ENCODE measurements at places on chromosomes 3 and 15. TPM values are rescaled to one million over a fixed set of nuclear protein-coding genes. Genes with fewer than 3 reads are reported as not detected.

Gene TRIM42
- total RNA-seq, result not detected

Gene ISLR2
- total RNA-seq, result not detected

Gene GOLGA8J
- total RNA-seq, result 0.22 TPM

Gene TRH
- total RNA-seq, result not detected

Gene GRM7
- 0.11 TPM for total RNA-seq

Gene GJD2
- total RNA-seq, result not detected

- no peaks in the 10 kb centered on the region for H3K36me3 ChIP-seq
- H3K4me1 ChIP-seq, result no peaks in the 10 kb centered on the region
- H3K4me3 ChIP-seq, result no peak overlapping the region
- H3K27me3 ChIP-seq, result no peaks in the 10 kb centered on the region
- no peak for DNase-seq
Observed at GRCh38 chr3:128195802-128196201, 42.5 kb downstream of the EEFSEC start.

GRCh38 chr15:76183930-76184649 is 124.3 kb downstream of the TMEM266 start:
- no peak for DNase-seq
- no peaks in the 10 kb centered on the region for H3K36me3 ChIP-seq
- no peak overlapping the region for H3K4me3 ChIP-seq
- no peaks in the 10 kb centered on the region for H3K4me1 ChIP-seq
- H3K27me3 ChIP-seq, result no peaks in the 10 kb centered on the region

DNA sequence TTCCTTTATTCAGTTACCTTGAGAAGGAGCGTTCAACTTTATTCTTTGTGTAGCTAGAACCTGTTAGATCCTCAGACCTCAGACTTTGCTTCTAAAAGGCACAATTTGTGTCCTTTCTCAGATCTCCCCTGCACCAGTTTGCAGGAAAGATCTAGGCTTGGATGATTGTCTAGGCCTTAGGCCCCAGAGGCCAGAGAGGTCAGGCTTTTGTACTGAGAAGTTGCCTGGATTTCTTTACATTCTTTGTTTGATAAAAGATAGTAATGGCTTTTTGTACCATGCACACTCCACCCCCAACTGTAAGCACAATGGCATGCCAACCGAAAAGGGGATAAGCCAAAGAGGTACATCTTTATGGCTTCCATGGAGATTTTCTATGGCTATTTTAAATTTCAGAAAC is 719.6 kb upstream of the NR2F2 start:
- no peak overlapping the region for H3K4me3 ChIP-seq
- no peak for DNase-seq
- H3K27ac ChIP-seq, result no peak overlapping the region
- H3K4me1 ChIP-seq, result no peaks in the 10 kb centered on the region
- H3K36me3 ChIP-seq, result no peaks in the 10 kb centered on the region

GRCh38 chr3:177483182-177483967 is 286.1 kb upstream of the TBL1XR1 start:
- H3K4me1 ChIP-seq, result peaks cover 11% of the 10 kb centered on the region
- no peak for DNase-seq
- no peaks in the 10 kb centered on the region for H3K27me3 ChIP-seq
- H3K27ac ChIP-seq, result no peak overlapping the region

- peaks cover 2% of the 10 kb centered on the region for H3K27me3 ChIP-seq
- no peaks in the 10 kb centered on the region for H3K36me3 ChIP-seq
- no peak for DNase-seq
- H3K4me1 ChIP-seq, result peaks cover 1% of the 10 kb centered on the region
- no peak overlapping the region for H3K4me3 ChIP-seq
Observed at GRCh38 chr15:100764778-100765466, 114.7 kb upstream of the ALDH1A3 start.

DNA sequence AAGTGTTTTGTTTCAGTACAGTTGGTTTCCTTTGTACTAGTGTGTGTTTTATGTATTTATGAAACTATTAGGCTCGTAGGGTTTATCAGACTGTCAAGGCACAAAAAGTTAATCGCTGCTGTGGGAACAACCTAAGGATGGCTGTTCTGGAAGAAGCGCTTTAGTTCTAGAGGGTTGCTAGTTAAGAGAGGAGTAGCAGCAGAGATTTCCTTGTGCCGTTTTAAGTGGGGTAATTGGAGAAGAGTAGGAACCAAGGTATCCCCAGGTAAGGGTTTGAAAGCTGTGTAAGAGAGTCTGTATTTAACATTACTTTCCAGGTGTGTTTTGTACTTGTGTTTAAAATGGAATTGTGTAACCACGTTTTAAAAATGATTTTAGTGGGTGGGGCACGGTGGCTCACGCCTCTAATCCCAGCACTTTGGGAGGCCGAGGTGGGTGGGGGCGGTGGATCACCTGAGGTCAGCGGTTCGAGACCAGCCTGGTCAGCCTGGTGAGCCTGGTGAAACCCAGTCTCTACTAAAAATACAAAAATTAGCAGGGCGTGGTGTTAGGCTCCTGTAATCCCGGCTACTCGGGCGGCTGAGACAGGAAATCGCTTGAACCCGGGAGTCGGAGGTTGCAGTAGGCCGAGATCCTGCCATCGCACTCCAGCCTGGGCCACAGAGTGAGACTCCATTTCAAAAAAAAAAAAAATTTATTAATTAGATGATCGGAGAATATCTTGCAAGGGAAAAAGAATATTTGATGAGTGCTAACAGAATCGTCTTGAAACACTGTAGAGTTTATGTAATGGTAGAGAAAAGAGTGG is 2.6 kb downstream of the MORF4L1 start:
- no peak overlapping the region for H3K4me3 ChIP-seq
- peaks cover 43% of the 10 kb centered on the region for H3K4me1 ChIP-seq
- no peak for DNase-seq
- no peaks in the 10 kb centered on the region for H3K27me3 ChIP-seq

DNA sequence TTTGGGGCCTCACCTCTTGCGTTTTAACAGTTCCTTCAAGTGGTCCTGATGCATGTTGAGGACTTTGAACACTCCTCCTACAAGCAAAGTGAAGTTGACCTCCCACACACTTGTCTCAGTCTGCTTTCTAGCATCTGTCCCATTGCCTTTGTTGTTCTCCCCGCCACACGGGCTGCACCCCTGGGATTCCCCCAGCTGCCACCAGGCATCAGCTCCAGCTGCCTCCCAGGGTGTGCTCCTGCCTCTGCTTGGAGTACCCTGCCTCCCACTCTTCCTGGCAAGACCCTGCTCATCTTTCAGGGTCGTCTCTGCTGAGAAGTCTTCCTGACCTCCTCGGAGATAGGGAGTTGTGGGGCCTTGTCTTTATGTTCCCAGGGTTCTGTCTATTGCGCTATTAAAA is 52.2 kb downstream of the IGF1R start:
- H3K36me3 ChIP-seq, result no peaks in the 10 kb centered on the region
- H3K4me1 ChIP-seq, result peaks cover 74% of the 10 kb centered on the region
- no peak for DNase-seq

GRCh38 chr3:131360191-131360755 is 21.3 kb upstream of the NUDT16 start:
- peaks cover 19% of the 10 kb centered on the region for H3K4me1 ChIP-seq
- DNase-seq, result no peak
- no peaks in the 10 kb centered on the region for H3K27me3 ChIP-seq
- no peak overlapping the region for H3K4me3 ChIP-seq

Data from thyroid gland (tissue), 4 donors.